B cell (primary cell): ENCODE measurements at places on chromosomes 6 and 20.
A peak's percentile ranks its signal among the peaks of the same experiment; 100 is the strongest.

DNA sequence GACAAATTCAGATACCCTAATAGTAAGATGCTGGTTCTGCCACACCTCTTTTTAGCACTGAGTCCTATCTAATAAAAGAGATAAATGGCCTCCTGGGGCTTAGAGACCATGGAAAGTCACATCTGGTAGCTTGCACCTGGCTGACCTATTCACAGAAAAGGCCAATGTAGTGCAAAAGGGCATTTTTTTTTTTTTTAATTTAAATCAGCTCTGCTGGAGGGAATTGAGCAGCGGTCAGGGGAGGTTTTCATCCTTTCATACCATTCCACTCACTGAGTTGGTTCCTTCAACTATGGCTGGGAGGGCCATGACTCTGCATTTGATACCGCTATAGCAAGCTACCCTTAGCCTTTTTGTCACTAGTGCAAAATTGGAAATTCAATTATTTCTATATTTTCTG, 20.1 kb upstream of the HS3ST5 start:
- no peaks in the 10 kb centered on the region for H3K36me3 ChIP-seq
- no peaks in the 10 kb centered on the region for H3K27me3 ChIP-seq
- no peak for DNase-seq
- no peaks in the 10 kb centered on the region for H3K4me1 ChIP-seq
- no peak overlapping the region for H3K4me3 ChIP-seq
- H3K27ac ChIP-seq, result no peak overlapping the region

DNA sequence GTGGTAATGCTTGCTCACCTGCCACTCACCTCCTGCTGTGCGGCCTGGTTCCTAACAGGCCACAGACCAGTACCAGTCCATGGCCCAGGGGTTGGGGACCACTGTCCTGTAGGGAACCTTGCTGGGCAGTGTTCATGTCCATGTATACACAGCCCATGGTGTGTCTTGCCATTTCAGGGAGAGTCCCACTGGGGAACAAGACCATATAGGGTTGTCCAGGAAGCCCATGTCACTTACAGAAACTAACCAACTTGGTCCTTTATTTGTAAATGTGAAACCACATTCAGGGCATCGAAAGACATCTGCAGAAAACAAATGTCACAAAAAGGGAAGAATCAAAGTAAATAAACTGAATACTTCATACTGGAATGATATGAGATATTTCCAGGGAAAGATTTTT, 179.1 kb downstream of the NFATC2 start:
- H3K4me3 ChIP-seq, result no peak overlapping the region
- H3K27ac ChIP-seq, result no peak overlapping the region
- no peaks in the 10 kb centered on the region for H3K36me3 ChIP-seq
- DNase-seq, result no peak
- H3K4me1 ChIP-seq, result no peaks in the 10 kb centered on the region

DNA sequence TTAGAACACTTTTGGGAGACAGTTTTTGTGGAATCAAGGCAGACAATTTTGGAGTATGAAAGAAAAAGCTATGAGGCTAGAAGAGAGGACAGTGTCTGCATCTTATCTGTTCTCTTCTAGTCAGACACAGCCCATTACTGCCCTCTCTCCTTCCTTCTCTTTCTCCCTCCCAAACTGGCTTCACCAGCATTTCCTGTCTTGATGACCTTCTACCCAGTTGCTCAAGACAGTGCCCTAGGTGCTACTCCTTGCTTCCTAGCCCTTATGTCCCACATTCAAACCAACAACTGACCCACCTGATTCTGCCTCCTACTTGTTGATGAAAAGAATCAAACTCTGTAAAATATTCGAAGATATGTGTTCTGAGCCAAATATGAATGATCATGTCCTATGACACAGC, 116.4 kb upstream of the RIPOR2 start:
- H3K27ac ChIP-seq, result peak overlapping the region; percentile 39
- H3K4me3 ChIP-seq, result no peak overlapping the region
- no peaks in the 10 kb centered on the region for H3K27me3 ChIP-seq

DNA sequence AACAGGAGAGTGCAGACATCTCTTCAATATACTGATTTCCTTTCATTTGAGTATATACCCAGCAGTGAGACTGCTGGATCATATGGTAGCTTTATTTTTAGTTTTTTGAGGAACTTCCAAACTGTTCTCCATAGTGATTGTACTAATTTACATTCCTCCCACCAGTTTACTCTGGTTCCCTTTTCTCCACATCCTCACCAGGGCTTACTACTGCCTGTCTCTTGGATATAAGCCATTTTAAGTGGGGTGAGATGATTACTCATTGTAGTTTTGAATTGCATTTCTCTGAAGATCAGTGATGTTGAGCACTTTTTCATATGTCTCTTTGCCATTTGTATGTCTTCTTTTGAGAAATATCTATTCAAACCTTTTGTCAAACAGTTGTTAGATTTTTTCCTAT, 64.9 kb upstream of the HMGCLL1 start:
- H3K4me3 ChIP-seq, result no peak overlapping the region
- no peaks in the 10 kb centered on the region for H3K36me3 ChIP-seq
- no peak overlapping the region for H3K27ac ChIP-seq
- no peaks in the 10 kb centered on the region for H3K4me1 ChIP-seq
- DNase-seq, result no peak

DNA sequence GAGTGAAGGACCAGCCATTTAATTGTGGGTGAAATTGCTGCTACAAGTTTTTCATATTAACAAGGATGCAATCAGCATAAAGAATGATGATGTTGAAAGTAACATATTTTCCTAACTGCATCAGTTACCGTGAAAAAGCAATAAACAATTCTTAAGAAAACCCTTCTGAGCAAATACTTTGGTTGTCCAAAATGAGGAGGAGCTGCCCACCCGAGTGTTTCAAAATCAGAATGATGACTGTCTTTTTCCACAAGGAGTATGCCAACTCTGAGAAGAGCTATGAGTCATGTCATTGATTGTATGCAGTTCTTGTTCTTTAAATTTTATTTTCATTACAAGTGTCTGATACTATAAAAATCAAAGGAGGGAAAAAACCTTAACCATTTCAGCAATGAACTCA, 470.5 kb downstream of the COL12A1 start:
- DNase-seq, result no peak
- no peaks in the 10 kb centered on the region for H3K36me3 ChIP-seq
- no peaks in the 10 kb centered on the region for H3K4me1 ChIP-seq

DNA sequence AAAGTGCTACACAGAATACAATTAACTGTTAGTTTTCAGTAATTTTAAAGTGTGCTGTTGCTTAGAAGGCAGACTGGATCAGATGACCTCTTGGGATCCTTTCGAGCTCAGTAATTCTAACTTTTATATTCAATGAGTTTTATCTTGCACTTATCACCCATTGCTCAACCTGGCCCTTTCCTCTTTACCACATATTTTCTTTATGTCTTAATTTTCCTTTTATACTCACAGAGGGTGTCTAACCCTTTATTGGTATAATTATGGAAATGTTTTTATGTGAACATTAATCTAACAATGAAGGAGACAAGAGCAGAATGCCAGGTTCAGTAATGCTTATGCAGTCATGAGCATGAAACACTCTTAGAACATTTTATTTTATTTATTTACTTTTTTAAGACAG, 39.7 kb upstream of the CARMIL1 start:
- H3K36me3 ChIP-seq, result no peaks in the 10 kb centered on the region
- DNase-seq, result no peak
- no peak overlapping the region for H3K27ac ChIP-seq
- no peaks in the 10 kb centered on the region for H3K27me3 ChIP-seq

GRCh38 chr20:8853805-8854338, 215.0 kb upstream of the PLCB4 start:
- H3K4me1 ChIP-seq, result no peaks in the 10 kb centered on the region
- peak; percentile 39 for DNase-seq
- H3K27me3 ChIP-seq, result peaks cover 4% of the 10 kb centered on the region
- no peak overlapping the region for H3K27ac ChIP-seq
- no peak overlapping the region for H3K4me3 ChIP-seq

DNA sequence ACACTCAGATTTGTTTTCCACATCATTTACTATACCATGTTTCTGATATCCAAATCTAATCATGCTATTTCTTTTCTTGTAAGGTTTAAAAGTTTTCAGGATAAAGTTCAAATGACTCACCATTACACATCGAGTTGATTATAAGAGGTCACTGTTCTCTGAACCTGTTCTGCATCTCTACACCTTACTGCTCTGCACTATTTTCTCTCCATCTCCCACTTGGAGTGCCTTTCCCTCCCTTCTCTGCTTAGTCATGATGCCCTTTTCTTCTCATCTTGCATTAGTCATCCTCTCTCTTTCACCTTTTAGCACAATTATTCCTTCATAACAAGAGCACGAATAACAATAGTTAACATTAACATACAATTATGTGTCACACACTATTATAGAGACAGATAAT, 37.5 kb upstream of the FUT9 start:
- DNase-seq, result no peak
- H3K4me1 ChIP-seq, result no peaks in the 10 kb centered on the region
- no peaks in the 10 kb centered on the region for H3K36me3 ChIP-seq
- H3K27me3 ChIP-seq, result no peaks in the 10 kb centered on the region

- DNase-seq, result no peak
- no peaks in the 10 kb centered on the region for H3K27me3 ChIP-seq
- H3K27ac ChIP-seq, result no peak overlapping the region
- peaks cover 87% of the 10 kb centered on the region for H3K4me1 ChIP-seq
Observed at GRCh38 chr6:132484680-132485018, 28.3 kb downstream of the STX7 start.

- no peak overlapping the region for H3K27ac ChIP-seq
- H3K4me3 ChIP-seq, result no peak overlapping the region
- no peaks in the 10 kb centered on the region for H3K4me1 ChIP-seq
- no peaks in the 10 kb centered on the region for H3K27me3 ChIP-seq
Observed at GRCh38 chr20:19473922-19474286, 261.5 kb downstream of the SLC24A3 start.
